Colonic mucosa (tissue), 4 donors: ENCODE measurements at places on chromosomes 7 and 10. TPM values are rescaled to one million over a fixed set of nuclear protein-coding genes. Genes with fewer than 3 reads are reported as not detected.

- no peaks in the 10 kb centered on the region for H3K27me3 ChIP-seq
- DNase-seq, result no peak
- no peaks in the 10 kb centered on the region for H3K36me3 ChIP-seq
- H3K4me3 ChIP-seq, result no peak overlapping the region
- no peak overlapping the region for H3K27ac ChIP-seq
- no peaks in the 10 kb centered on the region for H3K4me1 ChIP-seq
Measured at GRCh38 chr7:18222636-18223035, 195.0 kb upstream of the PRPS1L1 start.

Gene LRRTM3
- not detected for total RNA-seq

- no peak overlapping the region for H3K27ac ChIP-seq
- H3K4me3 ChIP-seq, result no peak overlapping the region
- H3K36me3 ChIP-seq, result no peaks in the 10 kb centered on the region
- no peaks in the 10 kb centered on the region for H3K27me3 ChIP-seq
- no peaks in the 10 kb centered on the region for H3K4me1 ChIP-seq
Measured at GRCh38 chr7:71144963-71145362, 13.0 kb downstream of the GALNT17 start.

Gene DPP6
- total RNA-seq, result 3.9 TPM

Gene ADAM22
- 2.6 TPM for total RNA-seq

DNA sequence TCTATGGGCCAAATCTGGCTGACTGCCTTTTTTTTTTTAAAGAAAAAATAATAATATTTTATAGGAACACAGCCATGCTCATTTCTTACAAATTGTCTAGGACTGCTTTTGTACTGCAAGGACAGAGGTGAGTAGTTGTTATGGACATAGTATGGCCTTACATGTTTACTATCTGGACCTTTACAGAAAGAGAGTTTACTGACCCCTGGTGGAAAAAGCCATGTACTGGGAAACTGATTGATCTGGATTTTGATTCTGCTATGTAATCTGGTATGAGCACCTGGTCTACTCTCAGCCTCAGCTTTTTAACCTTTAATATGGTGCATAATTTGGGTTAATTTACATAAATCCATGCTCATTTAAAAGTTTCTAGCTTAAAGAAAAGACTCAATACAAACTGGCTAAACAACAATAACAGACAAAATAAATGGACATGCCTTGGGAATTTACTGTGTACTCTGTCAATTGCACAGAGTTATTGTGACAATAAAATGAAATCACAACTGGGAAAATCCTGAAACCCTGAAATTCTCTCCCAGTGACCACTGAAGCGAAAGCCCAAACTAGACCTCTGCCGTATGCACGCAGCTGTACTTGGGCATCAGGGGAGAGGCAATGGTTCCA, 260.7 kb downstream of the BMPER start:
- H3K27me3 ChIP-seq, result no peaks in the 10 kb centered on the region
- H3K27ac ChIP-seq, result no peak overlapping the region
- H3K36me3 ChIP-seq, result no peaks in the 10 kb centered on the region
- no peak for DNase-seq

DNA sequence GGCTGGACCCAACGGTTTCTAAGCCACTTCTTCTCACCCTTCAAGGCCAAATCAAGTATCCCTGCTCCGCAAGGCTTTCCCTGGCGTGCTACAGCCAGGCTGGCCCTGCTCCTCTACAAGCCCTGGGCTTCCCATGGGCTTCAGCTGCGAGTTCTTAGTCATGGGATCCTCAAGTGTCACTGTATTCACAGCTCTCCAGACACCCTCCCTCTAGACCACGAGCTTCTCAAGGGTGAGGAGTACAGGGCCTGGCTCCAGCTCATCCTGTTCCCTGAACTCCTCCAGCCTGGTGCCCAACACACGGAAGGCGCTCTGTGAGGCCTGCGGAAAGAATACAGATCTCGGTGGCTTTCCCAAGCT, 38.8 kb downstream of the FAM53B start:
- peaks cover 6% of the 10 kb centered on the region for H3K36me3 ChIP-seq
- H3K27ac ChIP-seq, result peak overlapping the region; percentile 20
- no peak for DNase-seq
- H3K4me3 ChIP-seq, result no peak overlapping the region
- H3K4me1 ChIP-seq, result peaks cover 36% of the 10 kb centered on the region

GRCh38 chr10:2900530-2900929, 166.8 kb upstream of the PFKP start:
- H3K27ac ChIP-seq, result no peak overlapping the region
- no peaks in the 10 kb centered on the region for H3K27me3 ChIP-seq
- DNase-seq, result no peak
- no peaks in the 10 kb centered on the region for H3K4me1 ChIP-seq
